SK-N-SH (cell line): ENCODE measurements at places on chromosomes 1 and 21. TPM values are rescaled to one million over a fixed set of nuclear protein-coding genes. Genes with fewer than 3 reads are reported as not detected.

Gene L1TD1
- not detected in 2 replicates for polyA plus RNA-seq

Gene NRIP1
- 0.02 and 0.05 TPM in 2 replicates for polyA plus RNA-seq

Gene ABCG1
- 0.07 and 0.11 TPM in 2 replicates for polyA plus RNA-seq

Gene H3-3A
- 315 and 370 TPM in 2 replicates for polyA plus RNA-seq

Gene PDPN
- not detected in 2 replicates for polyA plus RNA-seq

Gene TBX19
- polyA plus RNA-seq: 2.7 and 3.5 TPM in 2 replicates

Gene PROK1
- not detected in 2 replicates for polyA plus RNA-seq

Gene CYP2J2
- 1.1 and 1.2 TPM in 2 replicates for polyA plus RNA-seq

Gene C1orf185
- polyA plus RNA-seq: not detected in 2 replicates

Gene TMPRSS15
- 0.03 TPM in 1 of 2 replicates, not detected in the other for polyA plus RNA-seq

Gene SLAMF6
- polyA plus RNA-seq: not detected in 2 replicates

Gene OPTC
- polyA plus RNA-seq: not detected in 2 replicates

Gene LY9
- not detected in 2 replicates for polyA plus RNA-seq

Gene C1orf115
- 4.0 and 4.2 TPM in 2 replicates for polyA plus RNA-seq

Gene CYP4B1
- not detected in 2 replicates for polyA plus RNA-seq

Gene EYA3
- 6.5 and 9.8 TPM in 2 replicates for polyA plus RNA-seq

Gene MANEAL
- polyA plus RNA-seq: 2.7 and 3.7 TPM in 2 replicates

Gene PDE4B
- 1.9 and 3.0 TPM in 2 replicates for polyA plus RNA-seq

Gene PSEN2
- polyA plus RNA-seq: 20.2 and 31.6 TPM in 2 replicates

Gene ZNF648
- polyA plus RNA-seq: not detected in 2 replicates

Gene DENND2C
- 0.02 and 0.03 TPM in 2 replicates for polyA plus RNA-seq

Gene MYBPH
- polyA plus RNA-seq: 0.12 TPM in 1 of 2 replicates, not detected in the other

Gene ERICH3
- not detected in 2 replicates for polyA plus RNA-seq
